ENCODE measurements at places on chromosomes 16 and 17.
A peak's percentile ranks its signal among the peaks of the same experiment; 100 is the strongest.

DNA sequence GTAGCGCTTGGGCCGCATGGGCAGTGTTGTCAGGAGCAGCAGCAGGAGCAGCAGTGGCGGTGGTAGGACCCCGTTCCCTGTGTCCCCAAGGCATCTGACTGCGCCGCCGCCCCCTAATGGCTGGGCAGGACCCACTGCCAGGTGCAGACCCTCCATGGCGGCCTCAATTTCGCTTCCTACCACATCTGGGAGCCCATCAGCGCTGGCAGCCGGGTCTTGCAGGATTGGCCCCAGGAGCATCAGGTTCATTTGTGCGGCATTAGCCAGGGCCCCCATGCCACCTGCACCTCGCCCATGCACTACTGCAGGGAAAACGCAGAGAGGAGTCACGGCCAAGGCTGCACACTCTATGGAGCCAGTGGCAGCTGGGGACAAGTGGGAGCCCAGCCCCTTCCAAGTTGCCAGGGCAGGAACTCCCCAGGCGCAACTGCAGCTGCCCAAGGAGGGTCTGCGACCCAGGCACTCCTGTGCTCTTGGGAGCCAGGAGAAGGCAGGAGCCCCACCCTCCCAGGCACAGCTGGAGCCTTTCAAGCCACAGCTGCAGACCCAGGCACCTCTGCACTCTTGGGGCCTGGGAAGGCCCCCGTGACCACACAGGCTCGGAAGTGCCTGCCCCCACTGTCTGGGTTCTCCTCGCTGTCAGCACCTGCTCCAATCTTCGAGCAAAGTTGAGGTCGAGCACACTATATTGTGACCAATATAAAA is 594.2 kb downstream of the KCNJ18 start:
- no peak for DNase-seq

DNA sequence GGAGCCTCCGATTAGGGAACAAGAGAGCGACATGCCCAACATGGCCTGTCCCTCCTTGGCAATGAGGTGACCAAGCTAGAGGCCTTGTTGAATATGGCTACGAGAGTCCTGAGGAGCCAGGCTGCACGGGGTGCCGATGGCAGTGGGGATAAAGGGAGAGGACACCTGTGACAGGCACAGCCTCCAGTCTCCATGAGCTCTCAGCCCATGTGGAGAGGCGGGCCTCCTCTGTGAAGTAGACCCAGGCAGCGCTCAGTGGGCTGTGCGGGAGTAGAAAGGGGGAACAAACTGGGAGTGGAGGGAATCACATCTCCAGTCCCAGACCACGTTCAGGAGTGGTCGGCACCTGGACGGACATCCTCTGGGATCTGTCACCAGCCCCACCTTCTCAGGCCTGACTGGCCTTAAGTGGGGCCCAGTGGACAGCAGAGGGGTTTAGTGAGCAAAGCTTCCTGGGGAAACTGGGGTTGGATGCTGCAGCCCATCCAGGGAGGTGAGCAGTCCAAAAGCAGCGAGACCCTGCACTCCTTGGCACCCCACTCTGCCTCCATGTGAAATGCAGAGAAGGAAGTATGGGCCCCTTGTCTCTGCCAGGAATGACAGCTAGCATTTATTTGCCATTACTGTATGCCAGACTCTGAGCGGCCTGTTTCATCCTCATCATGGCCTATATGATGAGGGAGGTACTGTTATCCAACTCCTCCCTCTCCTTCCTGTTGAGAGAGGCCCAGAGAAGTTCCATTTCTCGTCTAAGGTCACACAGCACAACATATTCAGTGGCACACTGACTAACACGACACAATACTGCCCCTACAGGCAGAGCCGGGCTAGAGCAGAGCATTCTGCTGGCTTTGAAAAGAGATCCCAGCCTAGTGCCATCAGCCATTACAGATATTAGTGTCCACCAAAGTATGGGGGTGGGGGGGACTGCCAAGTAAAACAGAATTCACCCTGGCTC is 4.5 kb upstream of the TMEM92 start:
- peak; percentile 86 for DNase-seq

DNA sequence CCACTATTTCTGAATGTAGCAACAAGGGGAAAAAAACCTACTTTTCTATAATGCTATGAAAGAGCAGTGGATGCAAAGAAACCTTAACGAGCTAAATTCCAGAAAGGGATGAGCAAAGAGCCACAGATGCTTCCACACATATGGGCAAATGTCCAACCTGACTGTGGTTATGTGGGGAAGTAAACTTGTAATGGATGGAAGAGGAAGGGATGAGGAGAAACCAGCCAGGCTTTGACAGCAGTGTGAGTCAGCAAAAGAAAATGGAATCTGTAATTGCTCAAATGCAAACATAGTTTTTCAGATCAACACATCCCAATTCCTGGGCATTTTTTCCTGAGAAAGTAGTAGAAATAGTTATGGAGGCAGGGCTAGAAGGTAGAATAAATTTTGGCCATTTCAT is 204.8 kb upstream of the CPHXL start:
- peak; percentile 74 for DNase-seq

- no peak for DNase-seq
Measured at GRCh38 chr17:56599088-56599487, 5.6 kb downstream of the NOG start.

DNA sequence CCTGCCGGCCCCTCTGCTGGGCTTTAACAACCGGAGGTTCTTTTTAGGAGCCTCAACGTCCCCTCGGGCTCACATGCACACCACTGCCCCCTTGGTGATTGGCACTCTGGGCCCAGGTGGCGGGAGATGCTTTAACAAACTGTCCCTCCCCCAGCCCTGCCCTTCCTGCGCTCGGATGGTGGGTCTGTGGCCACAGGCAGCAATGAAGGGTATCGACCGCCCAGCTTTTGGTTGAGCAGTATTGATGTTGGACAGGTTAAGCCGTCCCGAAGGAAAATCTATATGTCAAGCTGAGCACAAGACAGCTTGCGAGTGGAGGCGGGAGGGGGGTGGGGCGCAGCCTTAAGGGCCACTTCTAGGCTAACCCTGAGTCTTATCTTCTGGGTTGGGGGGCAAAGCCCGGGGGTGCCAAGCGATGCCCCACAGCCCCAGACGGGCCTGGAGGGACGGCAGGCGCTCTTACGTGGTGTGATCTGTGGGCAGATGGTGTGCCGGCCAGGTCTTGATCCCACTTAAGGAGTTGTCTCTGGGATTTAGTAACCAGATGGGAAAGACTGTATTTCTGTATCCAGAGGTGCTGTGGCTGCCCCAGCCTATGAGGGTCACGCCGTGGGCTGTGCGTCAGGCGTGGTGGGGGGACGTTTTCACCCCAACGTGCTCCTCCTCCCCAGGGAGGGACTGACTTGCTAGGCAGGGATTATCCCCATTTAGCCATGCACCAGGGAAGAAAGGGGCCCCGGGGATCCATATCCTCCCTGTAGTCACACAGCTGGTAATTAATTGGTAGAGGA is 6.2 kb downstream of the GSE1 start:
- DNase-seq, result no peak

DNA sequence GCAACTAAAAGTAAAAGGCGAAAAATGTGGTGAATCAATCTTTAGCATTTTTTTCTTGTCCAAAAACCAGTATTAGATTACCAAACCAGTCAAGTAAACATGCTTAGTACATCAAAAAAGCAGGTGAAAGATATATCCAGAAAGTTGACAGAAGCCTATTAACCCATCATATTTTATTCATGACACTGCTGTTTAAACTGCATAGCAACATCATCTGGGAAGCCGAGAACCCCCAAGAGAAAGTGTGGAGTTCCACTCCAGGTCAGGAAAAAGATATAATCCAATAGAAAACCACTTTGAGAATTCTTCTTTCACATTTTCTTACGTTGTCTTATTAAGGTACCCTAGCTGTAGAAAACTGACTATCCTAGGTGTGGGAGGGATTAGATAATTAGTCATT is 466.8 kb upstream of the CDH8 start:
- DNase-seq, result no peak

- peak; percentile 60 for DNase-seq
Measured at GRCh38 chr16:11316331-11317015, 28.8 kb upstream of the RMI2 start.

DNA sequence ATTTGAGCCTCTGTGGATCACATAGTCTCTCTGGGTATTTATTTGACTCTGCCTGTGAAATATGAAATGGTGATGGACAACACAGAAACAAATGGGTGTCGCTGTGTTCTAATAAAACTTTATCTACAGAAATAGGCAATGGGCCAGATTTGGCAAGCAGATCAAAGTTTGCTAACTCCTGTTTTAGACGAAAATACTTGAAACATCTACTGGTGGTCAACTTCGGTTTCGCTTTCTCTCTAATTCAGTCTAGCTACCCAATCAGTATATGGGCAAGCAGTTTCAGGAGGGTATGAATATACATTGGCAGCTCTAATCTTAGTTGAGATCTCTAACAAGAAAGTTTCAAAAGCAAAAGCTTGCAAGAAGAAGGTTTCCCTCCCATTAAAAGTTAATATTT is 60.1 kb upstream of the DYNLRB2 start:
- DNase-seq, result no peak

DNA sequence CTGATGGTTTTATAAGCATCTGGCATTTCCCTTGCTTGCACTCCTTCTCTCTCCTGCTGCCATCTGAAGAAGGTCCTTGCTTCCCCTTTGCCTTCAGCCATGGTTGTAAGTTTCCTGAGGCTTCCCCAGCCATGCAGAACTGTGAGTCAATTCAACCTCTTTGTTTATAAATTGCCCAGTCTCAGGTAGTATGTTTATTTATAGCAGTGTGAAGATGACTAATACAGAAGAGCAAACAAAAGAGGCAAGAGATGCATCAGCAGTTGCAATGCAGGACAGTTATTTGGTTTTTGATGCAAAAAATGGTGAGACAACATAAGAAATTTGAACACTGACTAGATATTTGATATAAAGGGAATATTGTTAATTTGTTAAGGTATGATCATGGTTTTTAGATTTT is 16.8 kb downstream of the TMEM100 start:
- no peak for DNase-seq

DNA sequence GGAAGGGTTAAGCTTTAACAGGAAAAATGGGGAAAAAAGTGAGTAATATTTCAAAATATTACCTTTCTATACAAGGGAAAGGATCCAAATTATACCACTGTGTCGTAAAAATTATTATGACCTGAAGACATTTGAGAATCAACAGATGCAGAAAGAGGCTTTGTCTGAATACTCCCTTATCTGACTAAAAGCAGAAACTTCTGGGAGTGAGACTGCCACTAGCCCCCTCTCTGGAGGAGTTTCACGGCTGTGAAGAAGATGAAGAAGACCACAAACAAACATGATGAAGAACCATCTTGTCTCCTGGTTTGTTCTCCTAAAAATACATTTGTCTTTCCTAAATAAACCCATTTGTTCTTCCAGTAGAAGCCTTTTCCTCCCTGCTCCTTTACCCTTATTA is 29.4 kb downstream of the CNTROB start:
- peak; percentile 30 for DNase-seq

DNA sequence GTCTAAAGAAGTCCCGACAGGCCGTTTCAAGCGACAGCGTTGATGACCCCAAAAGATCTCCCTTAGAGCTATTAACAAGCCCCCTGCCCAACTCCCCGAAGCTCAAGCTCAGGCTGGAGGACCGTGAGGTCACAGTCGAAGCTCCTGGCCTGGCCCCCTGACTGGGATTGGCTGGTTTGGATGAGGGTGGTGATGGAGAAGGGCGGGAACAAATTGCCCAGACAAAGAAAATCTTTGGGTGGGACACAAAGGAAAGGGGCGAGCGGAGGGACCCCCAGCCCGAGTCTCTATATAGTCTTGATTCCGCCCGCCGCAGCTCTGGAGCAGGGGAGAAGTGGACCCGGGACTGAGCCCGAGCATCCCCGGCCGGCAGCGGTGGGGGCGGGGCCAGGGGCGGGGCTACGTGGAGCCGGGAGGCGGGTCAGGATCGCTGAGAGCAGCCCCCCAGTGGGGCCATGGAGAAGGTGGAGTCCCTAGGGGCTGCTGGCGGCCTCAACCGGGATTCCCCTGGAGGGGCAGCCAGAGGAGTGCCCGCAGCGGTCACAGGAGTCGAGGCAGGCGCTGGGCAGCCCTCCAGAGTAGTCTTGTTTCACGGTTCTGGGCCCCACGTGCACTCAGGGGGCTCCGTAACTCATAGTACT is 982 bp upstream of the NEURL4 start:
- DNase-seq, result peak; percentile 74

Measured in fibroblast of villous mesenchyme (primary cell).